ENCODE measurements at places on chromosomes 2 and 18.

GRCh38 chr2:137339051-137339450, 573.7 kb downstream of the THSD7B start:
- DNase-seq: no peak

DNA sequence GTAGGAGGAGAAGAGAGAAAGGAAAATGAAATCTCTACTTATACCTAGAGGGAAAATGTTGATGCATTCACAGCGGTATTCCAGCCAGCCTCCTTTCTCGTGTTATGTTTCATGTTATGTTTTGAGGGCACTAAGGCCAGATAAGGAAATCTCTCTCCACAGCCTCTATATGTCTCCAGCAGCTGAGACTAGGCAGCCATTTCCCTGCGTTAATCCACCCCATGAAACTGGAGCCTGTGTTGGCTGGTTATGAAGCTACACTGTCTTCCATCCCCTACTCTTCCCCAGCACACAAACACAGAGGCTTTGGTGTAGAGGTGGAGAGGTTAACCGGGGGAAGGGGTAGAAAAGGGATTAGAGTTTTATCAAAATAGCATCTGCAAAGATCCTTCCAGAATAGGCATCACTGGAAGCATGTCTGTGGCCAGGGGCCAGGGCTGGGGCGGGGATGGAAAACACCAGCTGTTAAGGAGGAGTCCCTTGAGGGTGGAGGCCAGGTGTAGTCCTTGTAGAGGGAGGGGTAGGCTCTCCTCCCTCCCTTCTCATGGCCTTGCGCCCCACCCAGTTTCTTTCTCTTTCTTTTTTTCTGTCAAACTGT, 100.9 kb upstream of the TNP1 start:
- no peak for DNase-seq

GRCh38 chr2:233691443-233692433, 952 bp upstream of the UGT1A6 start:
- DNase-seq: no peak

- DNase-seq: no peak
These were observed 211.6 kb downstream of the EN1 start for GRCh38 chr2:118635891-118636290.

DNA sequence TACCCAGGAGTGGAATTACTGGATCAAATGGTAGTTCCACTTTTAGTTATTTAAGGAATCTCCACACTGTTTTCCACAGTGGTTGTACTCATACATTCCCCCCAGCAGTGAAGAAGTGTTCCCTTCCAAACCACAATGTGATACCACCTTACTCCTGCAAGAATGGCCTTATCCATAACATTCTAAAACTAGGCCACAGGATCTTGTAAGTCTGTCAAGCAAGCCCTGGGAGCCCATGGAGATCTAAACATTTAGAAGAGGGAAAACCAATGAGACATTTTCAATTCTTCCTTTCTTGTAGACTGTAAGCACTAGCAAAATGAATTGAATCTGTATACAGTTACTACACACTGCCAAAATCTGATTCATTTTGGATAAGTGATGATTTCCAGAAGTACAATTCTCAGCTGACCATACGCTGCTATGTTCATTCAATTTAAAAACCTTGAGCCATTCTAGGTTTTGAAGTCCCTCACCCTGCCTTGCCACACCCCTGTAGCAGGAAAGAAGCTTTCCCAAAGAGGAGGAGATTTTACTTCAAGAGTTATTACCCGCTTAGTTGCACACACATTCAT, 149.1 kb downstream of the SLC8A1 start:
- no peak for DNase-seq

DNA sequence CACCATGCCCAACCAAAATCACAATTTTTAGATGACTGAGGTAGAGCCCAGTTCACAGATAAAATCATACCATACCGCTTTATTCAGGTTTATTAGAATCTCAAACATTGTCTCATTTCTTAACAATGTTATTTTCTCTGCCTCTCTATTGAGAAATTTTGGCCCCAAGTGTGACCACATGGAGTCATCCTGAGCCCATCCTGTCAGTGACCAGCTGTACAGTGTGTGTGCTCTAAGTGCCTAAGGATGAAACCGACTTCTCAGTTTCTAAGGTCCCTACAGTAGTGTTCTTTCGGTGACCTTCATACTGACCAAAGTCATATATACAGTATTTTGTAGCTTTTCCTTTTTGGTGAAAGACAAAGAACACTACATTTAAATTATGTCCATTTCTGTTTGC, 123.7 kb upstream of the MSTN start:
- DNase-seq: no peak

- DNase-seq: no peak
These were observed 143.6 kb upstream of the MAP3K20 start for GRCh38 chr2:172931918-172932520.

DNA sequence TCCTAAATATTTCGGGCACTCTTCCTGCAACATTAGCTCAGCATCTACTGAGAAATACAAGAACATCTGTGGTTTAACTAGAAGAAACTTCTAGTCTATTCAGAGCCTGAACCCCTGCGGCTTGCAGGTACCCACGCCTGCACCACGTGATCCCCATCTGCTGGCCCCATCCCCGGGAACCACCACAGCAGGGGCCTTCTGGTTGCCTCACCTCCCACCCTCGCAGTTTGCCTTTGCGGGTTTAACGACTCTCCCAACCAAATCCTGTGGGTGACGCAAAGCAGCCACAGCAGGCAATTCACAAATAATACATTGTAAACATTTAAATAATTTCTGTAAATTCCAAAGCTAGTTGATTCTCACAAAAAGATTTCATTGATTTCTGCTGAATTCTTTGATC, 90.2 kb upstream of the TMEM18 start:
- DNase-seq: no peak

DNA sequence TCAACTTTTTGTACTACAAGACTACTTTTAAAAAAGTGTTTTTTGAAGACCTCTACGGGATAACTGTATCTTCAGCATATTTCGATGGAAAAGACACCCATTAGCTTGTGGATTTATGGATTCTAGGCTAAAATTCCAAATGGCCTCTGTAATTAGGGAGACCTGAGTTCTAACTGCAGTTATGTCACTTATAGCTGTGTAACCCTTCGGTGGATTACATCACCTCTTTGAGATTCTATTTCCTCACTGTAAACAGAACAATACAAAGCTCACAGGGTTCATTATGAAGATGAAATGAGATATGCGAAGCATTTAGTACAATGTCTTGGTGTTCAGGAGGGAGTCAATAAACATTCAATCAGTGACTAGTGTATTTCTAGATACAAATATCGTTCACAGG, 24.2 kb downstream of the LMAN2L start:
- DNase-seq: no peak

DNA sequence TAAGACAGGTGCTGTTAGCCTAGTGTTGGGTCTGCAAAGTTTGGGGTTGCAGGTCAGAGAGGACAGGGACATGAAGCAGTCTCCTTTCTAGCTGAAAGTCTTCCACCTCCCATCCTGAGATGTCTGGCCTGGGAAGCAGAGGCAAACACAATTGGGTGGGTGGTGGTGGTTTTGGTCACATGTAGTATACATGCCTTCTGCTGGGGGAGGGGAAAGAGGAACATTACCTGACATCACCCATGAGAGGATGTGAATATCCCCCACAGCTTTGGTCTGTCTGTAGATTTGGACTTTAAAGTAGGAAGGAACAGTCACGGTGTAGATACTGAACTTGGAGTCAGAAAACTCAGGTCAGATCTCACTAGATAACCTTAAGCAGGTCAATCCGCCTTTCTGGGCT, 4.6 kb upstream of the DNAJC5G start:
- DNase-seq: no peak

DNA sequence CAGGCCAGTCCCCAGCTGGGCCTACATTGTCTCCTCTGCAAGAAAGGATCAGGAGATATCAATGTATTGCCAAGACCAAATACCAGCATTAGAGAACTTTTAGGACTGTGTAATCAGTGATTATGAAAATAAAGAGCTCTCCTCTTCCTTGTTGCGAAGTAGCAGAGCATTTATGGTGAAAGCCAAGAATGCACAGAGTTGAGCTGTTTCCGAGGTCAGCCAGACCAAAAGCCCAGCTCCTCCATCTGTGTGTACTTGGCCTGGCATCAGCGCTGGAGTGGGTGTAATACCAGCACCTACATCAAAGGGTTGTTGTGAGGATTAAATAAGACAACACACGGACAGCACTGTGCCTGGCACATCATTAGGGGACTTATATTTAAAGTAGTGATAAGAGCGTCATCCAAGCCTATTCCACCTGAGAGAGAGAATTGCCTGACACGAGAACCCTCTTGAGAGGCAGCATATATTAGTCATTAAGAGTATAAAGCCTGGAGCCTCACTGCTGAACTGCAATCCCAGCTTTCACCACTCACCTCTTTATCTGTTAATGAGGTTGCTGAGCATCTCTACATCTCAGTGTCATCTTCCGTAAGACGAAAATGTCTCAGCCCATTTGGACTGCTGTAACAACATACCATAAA, 7.4 kb upstream of the SLC16A14 start:
- no peak for DNase-seq

DNA sequence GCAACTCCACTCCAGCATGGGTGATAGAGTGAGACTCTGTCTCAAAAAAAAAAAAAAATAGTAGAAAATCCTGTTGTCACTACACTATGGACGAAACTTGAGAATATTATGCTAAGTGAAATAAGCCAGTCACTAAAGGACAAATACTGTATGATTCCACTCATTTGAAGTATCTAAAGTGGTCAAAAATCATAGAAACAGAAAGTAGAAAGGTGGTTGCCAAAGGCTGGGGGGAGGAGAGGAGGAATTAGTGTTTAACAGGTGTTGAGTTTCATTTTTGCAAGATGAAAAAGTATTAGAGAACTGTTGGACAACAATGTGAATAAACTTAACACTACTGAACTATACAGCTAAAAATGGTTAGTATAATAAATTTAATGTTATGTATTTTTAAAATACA, 18.8 kb upstream of the RMP24 start:
- DNase-seq: no peak

All from AG04449 (cell line).